EH (cell line): ENCODE measurements at places on chromosomes 2 and 18.

GRCh38 chr2:12555012-12555645 lies 161.6 kb upstream of the TRIB2 start:
- peak; percentile 78 for DNase-seq

- DNase-seq, result no peak
Measured at GRCh38 chr2:153132418-153132817, 346.1 kb downstream of the RPRM start.

- DNase-seq, result no peak
Measured at GRCh38 chr2:14806613-14807012, 174.1 kb downstream of the LRATD1 start.

DNA sequence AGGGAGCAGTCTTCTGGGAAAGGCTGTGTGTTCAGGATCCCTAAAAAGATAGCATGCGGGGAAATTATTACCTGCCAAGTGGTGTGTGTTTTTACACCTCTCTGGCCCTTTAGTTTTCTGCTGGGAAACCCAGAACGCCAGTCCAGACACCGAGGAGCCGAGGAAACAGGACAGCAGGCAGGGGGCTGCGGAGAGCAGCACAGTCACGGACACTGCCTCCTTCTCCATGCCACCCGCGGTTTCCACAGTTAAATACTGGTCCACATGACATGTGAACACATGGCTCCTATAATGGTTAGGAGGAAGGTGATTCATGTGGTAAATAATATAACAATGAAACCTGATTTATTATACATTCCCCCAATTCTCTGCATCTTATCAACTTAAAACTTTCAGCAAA lies 20.4 kb downstream of the CNOT11 start:
- no peak for DNase-seq

- DNase-seq, result peak; percentile 85
Measured at GRCh38 chr2:85811180-85812093, 57.6 kb downstream of the ATOH8 start.

DNA sequence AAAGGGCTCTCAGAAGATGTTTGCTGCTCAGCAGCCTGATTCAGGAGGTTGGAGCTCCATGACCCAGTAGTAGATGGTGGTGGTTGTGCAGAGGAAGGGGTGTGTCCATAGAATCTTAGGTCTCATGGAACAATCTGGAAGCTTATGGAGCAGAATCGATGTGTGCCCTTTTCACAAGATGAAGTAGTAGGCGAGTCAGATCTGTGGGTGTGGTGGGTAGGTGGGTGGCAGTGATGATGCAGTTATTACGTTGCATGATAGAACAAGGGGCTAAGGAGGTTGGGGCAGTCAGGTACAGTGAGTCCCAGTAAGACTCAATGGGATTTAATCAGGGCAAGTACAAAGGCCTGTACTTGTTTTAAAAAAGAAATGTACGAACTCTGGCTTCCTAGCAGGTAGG lies 9.1 kb downstream of the TET3 start:
- DNase-seq, result no peak

- no peak for DNase-seq
Measured at GRCh38 chr2:227610123-227610522, 4.5 kb downstream of the SCYGR3 start.

DNA sequence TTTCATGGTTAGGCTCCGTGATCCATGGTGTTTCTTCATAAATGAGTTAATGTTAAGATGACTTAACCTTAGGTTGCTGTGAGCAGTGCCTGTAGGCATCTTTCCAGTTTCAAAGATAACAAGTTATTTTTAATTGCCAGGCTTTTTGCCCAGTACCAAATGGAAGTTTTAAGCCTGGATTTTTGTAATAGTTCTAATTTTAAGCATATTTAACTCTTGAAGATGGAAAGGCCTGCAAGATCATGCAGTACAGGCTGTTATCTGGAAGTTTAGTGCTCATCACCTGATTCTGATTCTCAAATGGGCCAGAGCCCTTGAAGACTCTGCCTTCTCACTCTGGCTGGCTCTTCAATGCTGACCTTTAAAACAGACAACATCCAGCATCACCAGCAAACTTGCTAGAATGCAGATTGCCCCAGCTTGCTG lies 141.3 kb downstream of the NCK2 start:
- DNase-seq, result peak; percentile 91

DNA sequence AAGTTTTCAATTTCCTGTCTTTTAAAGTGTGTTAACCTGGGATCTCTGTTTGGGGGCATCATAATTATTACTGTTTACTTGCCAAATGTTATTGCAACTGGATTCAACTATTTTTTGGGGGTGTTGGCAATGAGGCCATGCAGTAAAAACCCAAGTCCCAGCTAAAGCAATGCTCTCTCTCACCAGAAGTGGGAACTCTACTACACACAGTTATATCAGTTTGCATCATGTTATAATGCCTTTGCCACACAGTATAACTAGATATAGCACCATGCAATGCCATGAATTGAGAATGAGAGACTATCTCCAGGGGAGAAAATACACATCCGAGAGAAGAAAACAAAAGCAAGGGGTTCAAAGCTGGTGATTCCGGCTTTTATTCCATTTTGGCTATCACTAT lies 79.0 kb downstream of the GCA start:
- DNase-seq, result no peak

DNA sequence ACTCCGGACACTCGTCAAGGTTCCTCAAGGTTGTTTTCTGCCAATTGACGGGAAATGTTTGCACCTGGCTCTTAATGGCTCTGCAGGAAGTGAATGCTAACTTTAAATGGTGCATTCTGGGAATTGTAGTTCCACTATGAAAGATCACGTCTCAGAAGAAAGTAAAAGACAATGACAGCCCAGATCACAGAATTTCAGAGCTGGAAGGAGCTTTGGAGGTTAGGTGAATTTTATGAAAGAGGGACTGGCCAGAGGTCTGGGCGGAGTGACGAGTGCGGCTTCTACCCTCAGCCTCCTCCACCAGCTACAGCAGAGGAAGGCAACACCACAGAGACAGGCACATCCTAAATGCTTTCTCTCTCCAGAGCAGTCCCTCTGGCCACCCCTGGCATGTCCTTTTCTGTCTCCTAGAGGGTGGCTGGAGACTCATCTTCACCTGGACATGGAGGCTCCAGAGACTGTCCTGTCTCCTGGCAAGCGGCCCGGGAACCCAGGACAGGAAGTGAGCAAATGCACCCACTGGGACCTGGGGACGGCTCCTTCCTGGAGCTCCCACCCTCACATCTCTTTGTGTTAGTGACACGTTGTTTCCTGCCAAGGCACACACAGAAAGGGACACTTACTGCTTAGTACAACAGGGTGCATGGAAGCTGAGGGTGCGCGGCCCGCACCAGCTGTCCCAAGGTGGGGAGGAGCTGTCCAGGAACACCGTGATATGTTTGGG lies 19.4 kb downstream of the THAP4 start:
- peak; percentile 24 for DNase-seq

- DNase-seq, result peak; percentile 31
Measured at GRCh38 chr18:506264-506663, 5.8 kb upstream of the COLEC12 start.

- DNase-seq, result peak; percentile 86
Measured at GRCh38 chr18:57803103-57803969, at the start of gene ATP8B1. ATP8B1 (minus strand) TSS chr18:57803315; CDS start chr18:57731807, 71,508 bp downstream.

DNA sequence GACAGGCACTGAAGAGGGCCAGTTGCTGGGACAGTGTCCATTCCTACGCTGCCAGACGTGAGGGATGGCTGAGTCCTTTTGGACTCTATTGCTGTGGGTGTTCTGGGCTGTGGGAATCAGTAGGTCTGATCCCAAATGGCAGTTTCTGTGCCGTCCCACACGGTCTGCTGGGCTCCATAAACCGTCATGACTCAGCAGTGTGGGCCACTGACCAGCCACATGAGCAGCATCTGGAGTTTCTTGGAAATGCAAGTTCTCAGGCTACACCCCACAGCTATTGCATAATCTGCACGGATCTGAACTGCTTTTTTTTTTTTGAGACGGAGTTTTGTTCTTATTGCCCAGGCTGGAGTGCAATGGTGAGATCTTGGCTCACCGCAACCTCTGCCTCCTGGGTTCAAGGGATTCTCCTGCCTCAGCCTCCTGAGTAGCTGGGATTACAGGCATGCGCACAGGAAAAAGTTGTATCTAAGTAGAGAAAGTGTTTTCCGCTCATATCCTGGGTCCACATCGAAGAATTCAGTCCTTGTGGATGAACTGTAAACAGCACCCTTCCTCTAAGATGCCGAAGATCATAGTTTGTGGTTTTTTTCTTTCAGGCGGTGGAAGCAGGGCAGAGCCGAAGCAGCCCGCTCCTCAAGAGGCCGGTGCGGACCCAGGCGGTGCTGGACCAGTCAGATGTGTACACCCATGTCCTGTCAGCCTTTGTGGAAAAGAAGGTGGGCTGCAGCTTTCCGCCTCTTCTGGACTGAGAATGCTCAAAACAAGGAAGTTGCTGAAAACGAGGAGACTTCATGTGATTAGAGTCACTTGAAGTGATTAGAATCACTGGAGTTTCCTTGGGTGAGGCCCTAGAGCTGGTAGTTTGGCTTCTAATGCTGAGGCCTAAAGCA lies 25.5 kb downstream of the RMC1 start:
- peak; percentile 82 for DNase-seq

- no peak for DNase-seq
Measured at GRCh38 chr2:97715951-97716694, 2.7 kb downstream of the ZAP70 start.

DNA sequence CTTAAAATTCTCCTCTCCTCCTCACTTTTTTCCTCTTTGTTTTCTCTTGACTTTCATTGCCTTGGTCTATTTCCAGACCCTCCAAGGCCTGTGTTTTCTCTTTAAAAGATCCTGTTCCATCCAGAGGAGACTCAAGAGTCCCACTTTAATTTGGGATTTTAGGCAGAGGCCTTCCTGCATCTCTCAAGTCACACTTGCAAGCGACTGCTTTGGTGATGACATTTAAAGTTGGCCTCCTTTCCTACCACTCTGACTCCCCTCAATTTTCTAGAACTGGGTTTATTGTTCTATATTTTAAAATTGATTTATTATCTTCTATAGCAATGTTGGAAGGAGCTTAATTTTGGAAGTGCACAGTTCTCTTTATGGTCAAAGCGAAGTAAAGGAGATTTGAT lies 16.3 kb downstream of the ASAP2 start:
- DNase-seq, result no peak

- no peak for DNase-seq
Measured at GRCh38 chr2:176324862-176325261, 55.6 kb downstream of the MTX2 start.

- DNase-seq, result no peak
Measured at GRCh38 chr2:120985174-120985996, 249.7 kb downstream of the GLI2 start.

- peak; percentile 31 for DNase-seq
Measured at GRCh38 chr2:203451689-203452088, 83.4 kb downstream of the RAPH1 start.

- no peak for DNase-seq
Measured at GRCh38 chr2:95049961-95050360, 24.5 kb downstream of the MAL start.

- DNase-seq, result no peak
Measured at GRCh38 chr2:128930101-128930500, 611.4 kb upstream of the HS6ST1 start.

DNA sequence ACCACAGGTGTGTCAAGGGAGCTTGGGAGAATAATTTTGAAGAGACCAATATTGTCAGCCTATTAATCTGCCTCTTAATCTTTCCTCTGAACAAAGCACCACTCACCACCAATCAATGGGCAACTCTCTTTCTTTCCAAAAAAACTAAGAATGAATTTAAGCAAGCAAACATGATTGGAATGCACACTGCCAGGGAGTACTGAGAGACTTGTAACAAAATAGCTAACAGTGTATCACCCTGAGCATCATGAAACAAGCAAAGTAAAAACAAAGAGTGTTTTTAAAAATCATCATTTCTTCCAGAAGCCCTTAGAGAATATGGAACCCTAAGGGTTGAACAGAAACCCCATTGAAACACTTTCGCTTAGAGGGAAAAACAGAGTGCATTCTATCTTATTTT lies 299.7 kb downstream of the DSEL start:
- DNase-seq, result peak; percentile 50

DNA sequence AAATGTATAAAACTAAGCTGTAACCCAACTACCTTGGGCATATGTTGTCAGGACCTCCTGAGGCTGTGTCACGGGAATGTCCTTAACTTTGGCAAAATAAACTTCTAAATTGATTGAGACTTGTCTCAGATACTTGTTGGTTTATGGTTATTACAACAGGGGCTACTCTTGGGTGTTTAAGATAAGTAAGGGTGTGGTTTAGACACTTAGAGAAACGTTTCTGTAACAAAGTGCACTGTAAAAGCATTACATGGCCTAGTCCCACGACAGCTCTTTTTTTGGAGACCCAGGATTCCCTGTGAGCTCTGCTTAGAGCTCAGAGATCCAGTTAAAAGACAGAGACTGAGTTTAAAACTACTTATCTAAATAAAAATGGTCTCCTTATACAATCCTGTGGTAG lies 32.3 kb upstream of the LIPG start:
- DNase-seq, result no peak

DNA sequence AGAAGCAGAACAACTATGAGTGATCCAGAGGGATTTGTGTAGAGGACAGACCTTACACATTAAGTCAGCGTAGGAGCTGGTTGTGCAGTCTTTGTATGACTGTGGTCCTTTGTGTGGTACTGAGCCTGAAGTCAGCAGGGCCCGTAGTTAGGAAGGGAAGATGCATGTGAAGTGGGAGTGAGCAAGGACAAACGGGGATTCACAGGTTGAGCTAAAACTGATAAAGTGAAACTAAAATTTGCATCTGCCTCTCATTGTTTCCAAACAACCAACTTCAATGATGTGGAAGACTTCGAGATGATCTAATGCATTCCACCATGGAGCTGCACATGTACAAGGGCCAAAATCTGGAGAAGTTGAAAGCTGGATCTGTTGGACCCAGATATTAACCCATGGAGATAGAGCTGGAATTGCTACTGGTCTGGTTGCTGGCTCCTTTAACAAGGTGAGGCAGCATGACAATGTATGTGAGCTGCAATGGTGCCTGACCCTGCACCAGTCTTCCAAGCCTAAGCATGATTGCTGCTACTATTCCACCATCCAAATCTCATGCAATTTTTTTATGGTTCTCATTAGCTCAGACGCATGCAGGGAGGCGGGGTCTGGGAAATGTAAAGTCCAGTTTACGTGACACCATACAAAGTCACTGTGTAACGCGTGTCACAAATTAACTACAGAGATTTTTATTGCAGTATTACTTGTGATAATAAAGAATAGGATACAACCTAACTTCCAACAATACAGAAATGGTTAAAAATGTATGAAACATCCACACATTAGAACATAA lies 12.1 kb upstream of the CYBRD1 start:
- DNase-seq, result no peak

DNA sequence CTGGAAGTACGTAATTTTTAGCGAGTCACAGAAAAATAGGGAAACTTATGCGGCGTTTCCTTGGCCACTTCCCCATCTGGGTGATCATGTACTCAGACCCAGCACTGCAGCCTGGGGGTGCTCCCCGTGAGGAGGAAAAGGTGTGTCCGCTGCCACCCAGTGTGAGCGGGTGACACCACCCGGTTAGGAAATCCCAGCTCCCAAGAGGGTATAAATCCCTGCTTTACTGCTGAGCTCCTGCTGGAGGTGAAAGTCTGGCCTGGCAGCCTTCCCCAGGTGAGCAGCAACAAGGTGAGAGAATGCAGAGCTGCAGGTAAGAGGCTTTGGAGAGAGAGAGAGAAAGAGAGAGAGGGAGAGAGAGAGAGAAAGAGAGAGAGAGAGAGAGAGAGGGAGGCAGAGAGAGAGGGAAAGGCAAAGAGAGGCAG lies at the start of gene IL1R2:
Gene IL1R2 (plus strand): TSS at position 240 of the 425 bp plus-strand sequence. CDS start 16,616 bp downstream, outside the sequence.
- no peak for DNase-seq

- peak; percentile 98 for DNase-seq
Measured at GRCh38 chr2:132415915-132416722, 486 bp upstream of the GPR39 start.

- no peak for DNase-seq
Measured at GRCh38 chr18:29855637-29856036, 1186.9 kb downstream of the DSC3 start.

- DNase-seq, result no peak
Measured at GRCh38 chr18:48085781-48086487, 155.5 kb upstream of the SMAD2 start.

- no peak for DNase-seq
Measured at GRCh38 chr2:240126731-240127130, 9.4 kb downstream of the COPS9 start.
